ENCODE measurements at places on chromosomes 1 and 21.

DNA sequence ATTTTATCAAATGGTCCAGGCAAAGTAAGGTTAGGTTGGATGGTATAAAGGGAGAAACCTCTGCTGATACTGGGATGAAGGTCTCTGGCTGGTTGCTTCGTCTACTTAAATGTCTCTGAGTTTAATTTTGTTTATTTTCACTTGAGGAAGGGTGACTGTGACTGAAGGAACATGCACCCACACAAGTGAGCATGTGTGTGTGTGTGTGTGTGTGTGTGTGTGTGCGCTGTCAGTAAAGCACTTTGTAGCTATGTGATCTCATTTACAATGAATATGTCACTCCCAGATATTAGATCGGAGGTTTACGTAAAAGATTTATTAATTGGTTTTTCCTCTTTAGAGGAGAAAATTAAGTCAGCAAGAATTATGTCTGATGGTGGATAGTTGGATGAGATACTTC is 4.4 kb downstream of the FOXD2 start:
- no peak for DNase-seq

- no peak for DNase-seq
These were observed 102.7 kb upstream of the GCLM start for GRCh38 chr1:94011709-94012595.

- DNase-seq, result no peak
These were observed 407.8 kb downstream of the PTPRC start for GRCh38 chr1:199046618-199047017.

GRCh38 chr1:115900856-115901255 is 59.9 kb upstream of the NHLH2 start:
- DNase-seq, result no peak

DNA sequence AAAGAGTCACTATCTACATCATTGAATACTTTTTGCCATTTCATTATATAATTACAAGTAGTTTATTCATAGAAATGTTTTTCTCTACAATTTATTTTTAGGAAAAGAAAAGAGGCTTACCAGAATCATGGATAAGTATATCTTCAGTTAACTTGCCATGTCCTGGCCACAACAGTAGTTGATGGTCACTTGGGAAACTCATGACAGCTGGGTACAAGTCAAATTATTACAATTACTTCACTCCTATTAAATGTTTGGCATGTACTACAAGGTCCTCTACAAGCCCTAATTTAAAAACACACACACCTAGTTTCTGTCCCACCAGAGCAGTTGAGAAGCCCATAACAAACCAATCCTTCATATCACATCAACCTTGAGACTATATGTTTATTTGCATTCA is 29.4 kb downstream of the PALMD start:
- no peak for DNase-seq

DNA sequence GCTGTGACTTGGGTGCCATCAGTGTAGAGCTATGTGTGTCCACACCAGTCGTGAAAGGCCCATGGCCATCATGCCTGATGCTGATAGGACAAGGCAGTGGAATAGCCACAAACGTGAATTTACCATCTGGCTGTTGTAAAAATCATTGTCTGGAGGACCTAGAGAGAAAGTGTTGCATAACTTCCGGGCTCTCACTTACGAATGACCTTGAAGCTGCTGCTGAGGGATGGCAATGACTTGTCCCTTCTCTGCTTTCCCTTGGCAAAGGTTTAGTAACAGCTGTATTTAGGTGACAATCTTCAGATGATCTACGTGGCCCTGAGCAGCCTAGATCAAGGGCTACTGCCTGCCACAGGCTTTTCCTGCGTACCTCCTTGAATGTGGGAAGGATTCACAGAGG is 5.8 kb downstream of the ATP1B1 start:
- DNase-seq, result no peak

DNA sequence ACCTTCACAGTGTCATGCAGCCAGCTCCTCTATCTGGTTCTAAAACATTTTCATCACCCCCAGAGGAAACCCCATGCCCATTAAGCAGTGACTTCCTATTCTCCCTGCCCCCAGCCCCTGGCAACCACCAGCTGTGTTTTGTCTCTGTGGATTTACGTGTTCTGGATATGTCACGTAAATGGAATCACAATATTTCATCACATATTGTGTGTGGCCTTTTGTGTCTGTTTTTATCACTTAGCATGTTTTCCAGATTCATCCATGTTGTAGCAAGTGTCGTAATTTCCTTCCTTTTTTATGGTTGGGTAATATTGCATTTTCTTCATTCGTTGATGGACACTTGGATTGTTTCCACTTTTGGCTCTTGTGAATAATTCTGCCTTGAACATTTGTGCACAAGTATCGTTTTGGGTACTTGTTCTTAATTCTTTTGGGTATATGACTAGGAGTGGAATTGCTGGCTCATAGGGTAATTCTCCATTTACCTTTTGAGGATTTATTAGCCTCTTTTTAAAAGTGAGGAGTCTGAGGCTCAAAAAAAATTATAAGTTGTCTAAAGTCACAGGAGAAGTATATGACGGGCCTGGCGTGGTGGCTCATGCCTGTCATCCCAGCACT is 127.0 kb downstream of the MRPS6 start:
- DNase-seq, result no peak

DNA sequence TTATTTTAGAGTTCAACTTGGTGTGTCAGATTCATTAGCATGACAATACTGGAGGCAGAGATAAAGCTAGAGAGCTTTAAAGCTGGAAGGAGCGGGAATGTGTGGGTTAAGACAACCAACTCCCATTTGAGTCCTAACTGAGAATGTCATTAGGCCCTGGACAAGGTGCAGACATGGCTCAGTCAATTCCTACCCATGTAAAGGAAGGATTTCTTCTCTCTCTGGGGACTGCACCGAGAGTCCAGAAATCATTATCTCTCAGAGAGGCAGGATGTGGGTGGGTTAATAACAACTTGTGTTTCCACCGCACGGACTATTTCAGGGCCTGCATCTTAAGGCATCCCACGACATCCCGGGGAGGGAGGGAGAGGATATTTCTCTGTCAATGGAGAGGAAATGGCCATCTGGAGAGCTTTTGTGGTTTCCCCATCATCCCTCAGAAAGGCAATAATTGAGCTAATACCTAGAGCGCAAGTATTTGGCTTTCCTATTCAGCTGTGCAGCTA is 46.7 kb upstream of the SARS1 start:
- DNase-seq, result no peak

DNA sequence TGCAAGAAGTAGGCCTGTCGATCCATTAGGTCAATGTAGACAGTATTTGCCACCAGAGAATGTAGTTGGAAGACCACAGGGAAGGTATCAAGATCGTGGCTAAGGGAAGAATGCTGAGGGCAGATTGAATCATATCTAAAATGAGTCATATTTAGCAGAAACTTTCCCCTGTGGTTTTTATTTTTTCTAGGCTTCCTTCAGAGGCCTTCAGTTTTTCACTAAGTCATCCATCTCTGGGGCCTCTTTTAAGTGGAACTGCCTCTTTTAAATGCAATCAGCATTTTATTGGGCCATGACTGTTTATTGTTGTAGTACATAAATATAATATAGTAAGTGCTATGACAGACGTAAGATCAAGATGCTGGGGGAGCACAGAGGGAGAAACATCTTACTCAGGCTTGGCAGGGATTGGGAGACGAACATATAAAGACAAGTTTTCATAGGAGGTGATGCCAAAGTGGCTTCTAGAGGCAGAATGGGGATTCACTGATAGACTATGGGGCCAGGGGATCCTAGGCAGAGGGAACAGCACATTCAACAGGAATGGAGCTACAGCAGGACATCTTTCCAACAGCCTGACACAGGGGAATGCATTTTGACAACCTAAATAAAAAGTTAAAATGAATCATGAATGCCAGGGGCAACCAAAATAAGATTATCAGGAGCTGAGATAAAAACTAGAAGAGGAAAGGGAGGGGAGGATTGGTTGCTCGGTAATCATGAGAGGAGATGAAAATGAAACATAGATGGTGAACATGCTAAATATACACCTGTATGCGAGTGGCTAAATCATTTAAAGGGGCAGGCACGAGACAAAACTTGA is 20.1 kb downstream of the UBE2U start:
- no peak for DNase-seq

DNA sequence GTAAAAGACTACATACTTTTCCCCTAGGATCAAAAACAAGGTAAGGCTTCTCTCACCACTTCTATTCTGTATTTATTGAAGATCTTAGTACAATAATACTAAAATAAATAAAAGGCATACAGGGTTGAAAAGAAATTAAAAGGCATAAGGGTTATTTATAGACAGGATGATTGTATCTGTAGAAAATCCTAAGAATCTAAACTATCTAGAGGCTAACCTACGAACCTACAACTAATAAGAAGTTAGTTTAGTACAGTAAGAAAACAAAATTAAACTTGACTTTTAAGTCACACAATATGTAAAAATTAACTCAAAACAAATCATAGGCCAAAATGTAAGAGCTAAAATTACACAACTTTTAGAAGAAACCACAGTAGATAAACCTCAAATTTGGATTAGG is 50.4 kb upstream of the ADAM30 start:
- no peak for DNase-seq

GRCh38 chr21:46092026-46092764 is 5.7 kb upstream of the COL6A2 start:
- DNase-seq, result no peak
